Activated CD4-positive, alpha-beta T cell treated with anti-CD3 and anti-CD28 coated beads, Interleukin-10, Interleukin-2, amounts not matched to agents 100 ng/mL and 50 ng/mL, durations not matched to agents 16 hours and 8 hours (primary cell): ENCODE measurements at places on chromosomes 12 and 14.

DNA sequence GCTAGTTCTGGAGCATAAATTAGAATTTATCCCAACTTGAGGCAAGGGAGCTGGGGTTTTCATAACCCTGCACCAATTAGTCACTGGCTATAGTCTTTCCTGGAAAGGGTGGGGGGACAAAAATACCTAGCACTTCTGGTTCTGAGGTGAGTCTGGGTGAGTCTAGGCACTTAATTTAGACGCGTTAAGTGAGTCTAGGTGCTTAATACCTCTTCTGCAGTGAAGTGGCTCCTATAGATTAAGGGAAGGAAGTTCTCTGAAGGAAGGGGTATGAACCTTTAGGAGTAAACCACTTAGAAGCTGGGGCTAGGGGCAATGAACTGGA lies 251.7 kb downstream of the EFCAB11 start:
- DNase-seq: no peak

GRCh38 chr14:30994681-30995620 lies 30.5 kb upstream of the AP4S1 start:
- peak; percentile 50 for DNase-seq

GRCh38 chr14:68394764-68395143 lies 398.1 kb downstream of the ZFP36L1 start:
- no peak for DNase-seq

DNA sequence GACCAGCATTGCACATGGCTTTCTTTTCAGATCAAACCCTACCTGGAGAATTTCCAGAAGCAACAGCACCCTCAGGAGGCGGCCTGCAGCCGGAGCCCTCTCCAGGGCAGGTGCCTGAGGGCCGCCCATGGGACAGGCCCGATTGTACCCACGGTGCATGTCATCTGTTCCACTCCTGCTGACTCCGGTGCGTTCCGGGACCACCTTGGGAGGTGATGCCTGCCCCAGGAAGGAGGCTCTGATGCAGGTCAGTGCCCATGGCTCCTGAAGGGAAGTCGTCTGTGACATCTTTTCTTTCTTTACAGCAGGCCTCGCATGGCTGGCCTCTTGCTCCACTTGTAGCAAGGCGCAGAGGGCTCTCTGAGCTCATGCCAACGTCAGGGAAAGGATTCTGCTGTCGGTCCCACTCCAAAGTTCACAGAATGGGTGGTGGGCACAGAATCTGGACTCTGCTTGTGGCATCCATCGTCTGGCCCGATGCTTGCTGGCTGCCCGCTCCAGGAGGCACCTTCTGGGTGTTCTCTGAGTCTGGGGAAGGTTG lies 160.7 kb upstream of the RTL1 start:
- no peak for DNase-seq

- DNase-seq: no peak
Measured at GRCh38 chr12:132238488-132238854, 90.9 kb downstream of the GALNT9 start.

- DNase-seq: peak; percentile 62
Measured at GRCh38 chr12:46373301-46374296, 1.0 kb upstream of the SLC38A2 start.

DNA sequence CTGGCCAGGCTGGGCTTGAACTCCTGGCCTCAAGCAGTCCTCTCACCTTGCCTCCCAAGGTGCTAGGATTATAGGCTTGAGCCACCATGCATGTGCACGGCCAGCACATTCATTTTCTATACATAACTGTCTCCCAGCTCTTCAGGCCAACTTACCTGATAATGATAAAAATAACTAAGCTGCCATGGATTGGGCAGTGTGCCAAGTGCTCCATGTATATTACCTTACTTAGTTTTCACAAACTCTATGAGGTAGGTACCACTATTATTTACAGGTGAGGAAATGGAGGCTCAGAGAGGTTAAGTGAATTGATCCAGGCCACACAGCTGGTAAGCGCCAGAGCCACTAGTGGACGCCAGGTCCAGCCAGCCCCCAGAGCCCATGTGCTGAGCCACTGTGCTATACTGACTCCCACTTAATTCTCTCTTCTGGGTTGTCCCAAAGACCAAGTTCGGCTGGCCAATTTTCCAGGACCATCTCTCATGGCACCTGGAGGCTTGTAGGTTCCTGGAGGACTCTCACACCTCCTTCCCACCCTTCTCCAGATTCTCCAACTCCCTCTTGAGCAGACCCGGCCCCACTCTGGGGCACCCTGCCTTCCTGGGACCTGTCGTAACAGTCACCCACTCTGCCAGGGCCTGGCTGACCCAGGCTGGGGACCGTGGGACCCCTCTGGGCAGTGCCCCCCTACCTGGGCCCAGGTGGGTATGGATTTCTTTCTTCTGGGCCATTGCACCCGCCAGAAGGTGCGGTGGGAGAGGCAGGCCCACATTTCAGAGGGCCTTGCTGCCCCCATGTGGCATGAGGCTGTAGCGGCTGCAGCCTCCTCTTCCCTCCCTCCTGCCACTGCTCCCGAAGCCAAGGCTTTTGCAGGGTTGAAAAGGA lies 30.2 kb upstream of the CIPC start:
- DNase-seq: peak; percentile 59

GRCh38 chr12:54394281-54394719 lies 9.8 kb upstream of the ZNF385A start:
- peak; percentile 49 for DNase-seq

GRCh38 chr12:91417650-91418049 lies 235.0 kb upstream of the DCN start:
- no peak for DNase-seq

- DNase-seq: no peak
Measured at GRCh38 chr12:31280183-31280582, 45.8 kb downstream of the SINHCAF start.

- no peak for DNase-seq
Measured at GRCh38 chr12:104725610-104726009, 232.5 kb downstream of the SLC41A2 start.

DNA sequence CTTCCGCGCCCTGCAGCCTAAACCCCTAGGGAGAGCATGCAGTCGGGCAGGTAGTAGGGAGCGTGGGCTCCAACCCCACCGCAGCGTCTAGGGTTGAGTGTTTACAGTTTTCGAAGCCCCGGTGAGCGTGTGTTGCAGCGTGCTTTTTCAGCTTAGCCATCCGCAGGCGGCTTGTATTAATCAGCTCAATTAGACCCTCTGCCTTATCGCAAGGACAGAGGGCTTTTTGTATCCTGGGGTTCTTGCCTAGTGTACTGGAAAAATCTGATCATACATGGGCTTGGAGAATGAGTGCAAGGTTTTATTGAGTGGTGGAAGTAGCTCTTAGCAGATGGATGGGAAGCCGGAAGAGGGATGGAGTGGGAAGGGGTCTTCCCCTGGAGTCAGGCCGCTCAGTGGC lies 44.4 kb upstream of the GNG2 start:
- no peak for DNase-seq

GRCh38 chr12:68335462-68335861 lies 3.3 kb upstream of the MDM1 start:
- DNase-seq: no peak

DNA sequence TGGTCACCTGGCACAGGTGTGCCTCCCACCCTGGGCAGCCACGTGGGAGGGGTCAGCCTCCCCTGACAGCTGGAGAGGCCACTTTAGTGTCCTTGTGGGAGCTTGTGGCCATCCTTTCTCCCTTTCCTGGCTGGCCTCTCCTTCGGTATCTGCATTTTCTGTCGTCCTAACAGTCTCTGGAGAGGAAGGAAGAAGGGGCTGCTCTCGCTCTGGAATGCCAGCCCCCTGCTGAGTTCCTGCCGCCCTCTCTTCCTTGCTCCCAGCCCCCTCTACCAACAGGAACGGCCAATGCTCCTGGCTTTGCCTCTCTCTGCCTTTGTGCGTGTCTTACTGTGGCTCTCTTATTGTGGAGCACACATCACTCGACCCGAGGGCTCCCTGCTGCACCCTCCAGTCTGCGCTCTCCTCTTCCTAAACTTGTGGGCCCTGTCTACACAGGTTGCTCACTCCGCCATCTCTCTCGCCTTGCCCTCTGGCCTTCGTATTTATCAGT lies 70.8 kb downstream of the FBXL14 start:
- no peak for DNase-seq

DNA sequence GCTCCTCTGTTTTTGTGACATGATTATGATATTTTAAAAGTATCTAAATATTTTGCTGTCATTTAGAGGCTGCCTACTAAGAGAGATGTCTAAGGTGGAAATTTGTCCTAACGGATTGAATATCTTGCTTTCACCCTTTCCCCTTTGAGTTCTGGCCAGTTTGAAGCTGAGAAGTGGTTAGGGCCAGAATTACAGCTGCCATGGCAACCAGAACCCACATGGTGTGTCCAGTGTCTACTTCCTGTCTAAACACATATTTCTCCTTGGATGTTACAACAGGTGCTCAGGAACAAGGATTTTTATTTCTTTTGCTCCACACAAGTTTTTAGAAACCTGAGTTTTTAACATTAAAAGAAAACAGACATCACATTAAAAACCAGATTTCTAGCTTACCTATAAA lies 335.1 kb upstream of the OR4E1 start:
- no peak for DNase-seq

DNA sequence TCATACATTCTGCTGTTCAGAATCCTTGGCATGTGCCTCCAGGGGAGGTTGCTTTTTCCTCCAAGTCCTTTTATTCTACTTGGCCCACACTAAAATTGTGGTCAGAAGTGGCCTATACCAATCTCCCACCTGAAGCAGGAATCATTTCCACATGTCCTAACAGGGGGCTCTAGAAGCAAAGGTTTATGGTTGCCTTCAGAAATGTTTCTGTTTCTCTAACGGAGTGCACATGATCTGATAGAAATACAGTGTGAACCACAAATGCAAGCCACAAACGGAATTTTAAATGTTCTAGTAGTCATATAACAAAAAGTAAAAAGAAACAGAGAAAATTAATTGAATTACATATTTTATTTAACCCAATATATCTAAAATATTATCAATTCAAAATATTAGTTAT lies 4.0 kb downstream of the PTGER2 start:
- DNase-seq: no peak

DNA sequence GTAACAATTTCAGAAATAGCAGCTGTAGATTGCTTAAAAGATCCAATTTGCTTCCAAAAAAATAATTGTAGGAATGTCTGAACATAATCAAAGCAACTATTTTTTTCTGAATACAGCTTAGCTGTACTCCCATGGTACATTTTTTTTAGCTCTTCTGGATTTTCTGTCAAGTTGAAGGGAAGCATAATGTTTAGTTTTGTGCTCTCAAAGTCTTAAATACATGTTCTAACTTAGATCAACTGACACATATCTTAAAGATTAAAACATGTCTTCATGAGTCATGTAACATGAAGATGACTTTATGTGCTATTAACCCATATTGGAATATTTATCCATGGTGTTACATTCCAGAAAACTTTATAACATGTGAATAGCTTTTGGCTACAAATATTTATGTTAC lies 255.7 kb downstream of the BTG1 start:
- no peak for DNase-seq

DNA sequence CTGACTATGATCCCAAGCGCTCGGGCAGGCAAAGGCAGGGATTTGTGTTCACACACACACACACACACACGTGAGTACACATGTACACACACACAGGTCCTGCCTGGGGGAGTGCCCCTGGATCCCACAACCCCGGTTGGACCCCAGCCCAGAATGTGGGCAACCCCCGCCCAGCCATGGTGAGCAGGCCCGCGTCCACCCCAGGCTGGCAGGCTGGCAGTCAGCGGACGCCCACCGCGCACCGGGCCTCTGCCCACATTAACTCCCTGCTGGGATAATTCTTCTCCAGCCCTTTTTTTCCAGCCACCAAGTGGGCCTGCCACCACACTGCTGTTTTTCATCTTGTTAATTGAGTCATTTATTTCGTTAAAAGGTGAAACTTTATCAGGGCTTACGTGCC lies 256.2 kb downstream of the BCL11B start:
- no peak for DNase-seq

DNA sequence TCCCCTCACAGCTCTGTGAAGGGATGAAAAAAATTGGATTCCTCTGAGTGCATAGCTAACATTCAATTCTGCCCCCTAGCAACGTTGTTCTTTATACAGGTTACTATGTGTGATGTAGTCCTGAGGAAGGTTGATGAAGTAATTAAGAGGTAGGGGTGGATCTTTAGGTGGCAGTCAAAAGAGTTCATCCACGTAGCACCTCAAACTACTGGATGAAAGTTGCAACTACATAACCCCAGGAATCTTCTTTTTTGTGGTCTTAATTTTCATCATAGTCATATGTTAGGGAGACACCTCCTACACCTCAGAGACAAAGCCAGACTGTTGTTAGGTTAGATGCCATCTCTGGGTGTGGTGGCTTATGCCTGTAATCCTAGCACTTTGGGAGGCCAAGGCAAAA lies 10.2 kb upstream of the NFE2 start:
- DNase-seq: no peak

DNA sequence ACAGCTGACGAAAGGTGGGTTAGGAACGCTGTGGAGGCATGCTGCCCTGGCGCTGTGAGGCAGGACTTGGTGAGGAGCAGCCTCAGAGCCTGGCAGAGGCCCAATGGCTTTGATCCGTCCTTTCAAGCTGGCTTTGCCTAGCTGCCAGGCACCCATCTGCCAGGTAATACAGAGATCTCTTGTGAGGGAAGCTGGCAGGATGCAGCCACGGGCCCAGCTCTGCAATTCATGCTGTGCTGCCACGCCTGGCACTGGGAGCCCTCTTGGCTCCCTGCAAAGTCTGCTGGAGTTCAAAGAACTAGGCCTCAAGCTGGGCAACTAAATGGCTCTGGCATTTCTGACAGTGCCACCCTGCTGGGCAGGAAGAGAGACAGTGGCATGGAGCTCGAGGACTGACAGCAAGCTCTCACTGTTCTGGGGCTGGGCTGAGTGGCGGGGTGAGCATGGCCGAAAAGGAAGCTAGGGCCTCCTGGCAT lies 18.7 kb downstream of the IQSEC3 start:
- DNase-seq: no peak

GRCh38 chr12:109883461-109883860 lies 3.1 kb upstream of the GLTP start:
- DNase-seq: no peak

DNA sequence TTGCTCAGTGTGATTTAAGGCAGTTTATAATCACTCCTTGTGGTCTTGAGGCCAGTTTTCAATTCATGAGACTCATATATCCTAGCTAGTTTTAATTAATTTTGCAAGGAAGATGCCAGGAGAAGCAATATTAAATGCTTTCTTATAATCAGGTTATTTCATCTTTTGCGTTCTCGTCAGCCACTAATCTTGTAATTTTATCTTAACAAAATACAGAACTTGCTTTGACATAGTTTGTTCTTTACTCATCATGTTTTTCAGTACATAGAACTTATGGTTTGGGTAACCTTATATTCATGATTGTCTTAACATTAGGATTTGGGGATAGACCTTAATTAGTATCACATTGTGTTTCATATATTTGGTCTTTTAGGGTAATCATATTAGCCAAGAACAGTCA lies 76.0 kb downstream of the LIN52 start:
- no peak for DNase-seq

DNA sequence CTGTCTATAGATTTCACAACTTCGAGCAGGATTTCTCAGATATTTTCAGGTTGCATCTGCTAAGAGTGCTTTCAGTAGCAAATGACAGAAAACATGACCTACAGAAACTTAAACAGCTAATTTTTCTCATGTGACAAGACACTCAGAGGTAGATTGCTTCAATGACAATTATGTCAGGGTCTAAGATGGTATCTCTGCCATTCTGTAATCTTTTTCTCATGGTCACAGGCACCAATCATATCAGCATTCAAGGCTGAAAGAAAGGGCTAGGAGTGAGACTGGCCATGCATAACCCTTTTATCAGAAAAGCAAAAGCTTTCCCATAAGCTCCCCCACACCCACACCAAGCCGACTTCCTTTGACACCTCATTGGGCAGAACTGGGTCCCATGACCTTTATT lies 450.5 kb upstream of the FAR2 start:
- DNase-seq: peak; percentile 13
